ENCODE measurements at places on chromosomes 2 and 18.
A peak's percentile ranks its signal among the peaks of the same experiment; 100 is the strongest.

GRCh38 chr18:46768166-46768921 is 11.5 kb upstream of the ST8SIA5 start:
- peak; percentile 66 for DNase-seq

DNA sequence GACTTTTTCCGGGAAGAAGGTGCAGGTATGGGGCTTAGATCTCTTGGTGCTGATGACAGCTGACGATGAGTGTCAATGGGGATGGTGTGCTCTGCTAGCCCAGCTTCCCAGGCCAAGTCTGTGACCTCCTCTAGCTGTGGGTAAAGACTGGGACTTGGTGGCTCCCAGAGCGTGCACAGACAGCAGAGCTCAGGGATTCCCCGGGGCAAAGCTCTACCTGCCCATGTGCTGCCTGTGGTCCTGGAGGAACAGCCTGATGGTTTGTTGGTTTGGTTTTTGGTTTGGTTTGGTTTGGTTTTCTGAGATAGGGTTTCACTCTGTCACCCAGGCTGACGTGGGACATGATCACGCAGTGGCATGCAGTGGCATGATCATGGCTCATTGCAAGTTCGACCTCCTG is 19.2 kb downstream of the ATP6V1B1 start:
- no peak for DNase-seq

DNA sequence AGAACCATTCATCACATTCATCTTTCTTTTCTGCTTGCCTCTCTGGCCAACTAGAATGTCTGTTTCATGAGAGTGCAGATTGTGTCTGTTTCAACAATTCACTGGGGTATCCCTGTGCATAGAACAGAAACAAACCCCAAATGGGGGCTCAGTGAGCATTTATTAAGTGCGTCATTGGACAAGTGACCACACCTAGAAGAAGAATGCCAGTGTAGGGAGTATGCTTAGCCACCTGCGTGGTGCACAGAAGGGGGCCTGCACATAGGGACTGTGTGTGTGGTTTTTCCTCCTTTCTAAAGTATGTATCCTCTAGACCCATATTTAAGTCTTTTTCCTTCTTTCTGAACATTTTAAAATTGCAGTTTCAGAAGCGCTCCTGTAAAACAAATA is 255.9 kb downstream of the AGAP1 start:
- DNase-seq, result no peak

- DNase-seq, result no peak
Observed at GRCh38 chr2:75012080-75012479, 53.6 kb downstream of the POLE4 start.

DNA sequence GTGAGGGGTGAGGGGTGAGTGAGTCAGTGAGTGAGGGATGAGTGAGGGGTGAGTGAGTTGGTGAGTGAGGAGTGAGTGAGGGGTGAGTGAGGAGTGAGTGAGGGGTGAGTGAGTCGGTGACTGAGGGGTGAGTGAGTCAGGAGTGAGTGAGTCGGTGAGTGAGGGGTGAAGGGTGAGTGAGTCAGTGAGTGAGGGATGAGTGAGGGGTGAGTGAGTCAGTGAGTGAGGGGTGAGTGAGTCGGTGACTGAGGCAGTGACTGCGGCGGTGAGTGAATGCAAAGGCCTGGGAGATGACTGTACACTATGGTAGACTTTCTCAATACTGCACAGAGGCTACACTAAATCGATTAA is 16.6 kb downstream of the THAP4 start:
- no peak for DNase-seq

- DNase-seq, result peak; percentile 74
Observed at GRCh38 chr2:29114946-29115609, at the start of gene CLIP4. TSS of gene CLIP4 (plus strand) at chr2:29115415. CDS start at chr2:29121389, 5,974 bp downstream.

DNA sequence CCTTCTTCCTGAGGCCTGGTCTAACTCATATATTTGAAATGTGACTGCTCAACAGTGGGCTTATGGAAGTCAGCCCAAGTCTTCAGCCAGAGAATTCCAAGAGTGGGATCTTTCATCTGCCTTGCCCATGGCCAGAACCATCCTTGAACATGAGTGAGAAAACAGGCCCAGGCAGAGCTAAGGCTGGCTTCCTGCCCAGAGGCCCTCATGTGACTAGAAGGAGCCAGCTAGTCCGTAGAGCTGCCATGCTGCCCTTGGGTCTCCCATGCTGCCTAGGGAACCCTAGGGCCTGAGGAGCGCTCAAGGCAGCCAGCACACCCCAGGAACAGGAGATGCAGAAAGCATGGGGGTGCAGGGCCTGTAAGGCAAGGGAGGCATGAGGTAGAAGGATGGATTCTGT is 203.6 kb downstream of the FHOD3 start:
- no peak for DNase-seq

GRCh38 chr2:6080932-6081753 is 389.0 kb downstream of the SOX11 start:
- DNase-seq, result peak; percentile 44

- no peak for DNase-seq
Observed at GRCh38 chr18:40075616-40076015, 1879.4 kb upstream of the PIK3C3 start.

GRCh38 chr2:47631306-47631705 is 151.6 kb upstream of the MSH6 start:
- DNase-seq, result no peak

- no peak for DNase-seq
Observed at GRCh38 chr18:11983592-11983991, 2.3 kb downstream of the IMPA2 start.
